ENCODE measurements at places on chromosomes 12 and 14.

DNA sequence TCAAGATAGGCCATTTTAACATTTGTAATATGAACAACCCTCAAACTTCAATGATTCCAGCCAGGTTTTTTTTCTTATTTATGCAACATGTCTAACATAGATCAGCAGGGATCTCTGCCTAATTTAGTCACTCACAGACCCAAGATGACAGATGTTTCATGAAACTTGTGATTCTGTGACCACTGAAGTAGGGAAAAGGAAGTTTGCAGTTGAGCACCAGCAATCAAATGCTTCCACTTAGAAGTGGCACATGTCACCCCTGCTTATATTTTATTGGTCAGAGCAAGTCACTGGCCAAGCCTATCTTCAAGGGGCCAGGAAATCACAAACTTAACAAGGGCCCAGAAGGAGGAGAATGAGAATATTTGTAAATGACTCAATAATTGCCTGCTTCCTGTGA, 150.6 kb downstream of the BCAT1 start:
- H3K36me3 ChIP-seq: no peaks in the 10 kb centered on the region
- no peak overlapping the region for H3K4me3 ChIP-seq
- H3K27me3 ChIP-seq: no peaks in the 10 kb centered on the region
- H3K27ac ChIP-seq: no peak overlapping the region

DNA sequence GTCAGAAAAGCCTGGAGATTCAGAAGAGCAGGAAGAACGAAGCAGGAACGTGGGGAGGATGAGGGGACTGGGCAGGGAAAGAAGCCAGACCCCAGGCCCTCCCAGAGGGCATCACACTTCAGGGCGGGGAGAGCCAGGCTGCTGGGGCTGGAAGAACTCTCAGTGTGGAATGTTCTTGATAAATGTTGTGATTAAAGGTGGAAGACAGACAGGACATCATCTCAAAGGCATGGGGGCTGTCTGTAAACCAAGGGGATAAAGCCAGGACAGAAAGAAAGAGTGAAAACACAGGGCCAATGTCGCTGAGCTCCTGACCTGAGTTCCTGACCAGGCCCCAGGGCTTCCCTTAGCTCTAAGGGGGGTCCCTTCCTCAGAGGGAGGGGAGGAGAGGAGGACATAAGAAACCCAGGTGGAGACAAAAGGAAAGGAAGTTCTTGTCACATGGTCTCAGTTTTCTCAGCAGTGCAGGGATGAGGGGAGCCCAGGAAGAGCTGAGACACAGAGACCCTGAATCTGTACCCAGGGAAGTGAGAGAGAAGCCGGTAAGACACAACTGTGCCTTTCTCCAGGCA, 56.3 kb downstream of the SETD3 start:
- no peaks in the 10 kb centered on the region for H3K4me1 ChIP-seq
- H3K4me3 ChIP-seq: no peak overlapping the region
- no peaks in the 10 kb centered on the region for H3K27me3 ChIP-seq
- no peak for DNase-seq

DNA sequence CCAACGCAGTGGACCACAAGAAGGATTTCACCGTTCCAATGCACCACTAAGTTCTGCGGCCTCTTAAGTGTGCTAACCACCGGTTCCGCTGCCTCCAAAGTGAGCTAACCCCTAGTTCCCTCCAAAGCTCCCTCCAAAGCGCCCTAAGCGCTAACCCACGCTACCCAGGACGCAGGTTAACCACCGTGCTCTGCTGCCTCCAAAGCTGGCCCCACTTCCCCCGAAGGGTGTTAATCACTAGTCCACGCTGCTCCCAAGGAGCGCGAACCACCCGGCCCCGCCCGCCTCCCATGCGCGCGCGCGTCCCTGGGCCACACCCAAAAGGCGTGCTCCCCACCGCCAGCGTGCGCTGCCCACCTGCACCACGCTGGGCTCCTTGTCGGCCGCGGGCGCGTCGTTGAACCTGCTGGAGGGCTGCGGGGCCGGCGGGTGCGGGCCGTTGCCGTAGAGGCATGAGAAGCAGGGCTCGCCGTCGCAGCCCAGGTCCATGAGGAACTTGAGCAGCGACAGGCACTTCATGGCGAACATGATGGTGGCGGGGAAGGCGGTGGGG, 11.7 kb downstream of the FAM181A start:
- H3K36me3 ChIP-seq: peaks cover 70% of the 10 kb centered on the region
- peaks cover 19% of the 10 kb centered on the region for H3K4me1 ChIP-seq
- no peak for DNase-seq
- H3K27me3 ChIP-seq: no peaks in the 10 kb centered on the region
- no peak overlapping the region for H3K4me3 ChIP-seq

DNA sequence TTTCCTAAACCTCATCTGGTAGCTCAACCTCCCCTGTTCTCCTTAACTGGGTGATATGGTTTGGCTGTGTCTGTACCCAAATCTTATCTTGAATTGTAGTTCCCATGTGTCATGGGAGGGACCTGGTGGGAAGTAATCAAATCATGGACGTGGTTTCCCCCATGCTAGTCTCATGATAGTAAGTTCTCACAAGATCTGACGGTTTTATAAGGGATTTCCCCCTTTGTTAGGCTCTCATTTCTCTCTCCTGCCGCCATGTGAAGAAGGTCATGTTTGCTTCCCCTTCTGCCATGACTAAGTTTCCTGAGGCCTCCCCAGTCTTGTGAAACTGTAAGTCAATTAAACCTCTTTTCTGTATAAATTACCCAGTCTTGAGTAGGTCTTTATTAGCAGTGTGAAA, 19.5 kb downstream of the COX16 start:
- H3K4me3 ChIP-seq: no peak overlapping the region
- no peaks in the 10 kb centered on the region for H3K4me1 ChIP-seq
- H3K27me3 ChIP-seq: no peaks in the 10 kb centered on the region
- peaks cover 36% of the 10 kb centered on the region for H3K36me3 ChIP-seq

DNA sequence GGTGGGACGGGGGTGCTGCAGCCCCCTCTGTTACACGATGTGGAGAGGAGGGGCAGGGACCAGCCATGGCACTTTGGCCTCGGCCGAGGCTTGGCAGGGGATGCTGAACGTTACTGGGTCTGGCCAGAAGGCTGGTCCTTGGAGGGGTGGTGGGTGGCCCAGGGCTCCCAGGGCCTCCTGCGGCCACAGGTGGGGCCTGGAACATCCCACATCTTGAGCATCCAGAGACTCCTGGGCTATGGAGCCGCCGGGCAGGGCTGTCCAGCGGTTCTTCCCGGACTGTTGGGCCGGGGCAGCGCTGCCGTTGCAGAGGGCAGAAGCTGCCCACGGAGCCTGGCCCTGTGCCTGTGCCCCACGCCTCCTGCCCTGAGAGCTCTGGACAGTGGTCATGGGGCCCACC, 15.9 kb downstream of the KIF26A start:
- H3K27me3 ChIP-seq: no peaks in the 10 kb centered on the region
- H3K4me3 ChIP-seq: no peak overlapping the region
- H3K36me3 ChIP-seq: no peaks in the 10 kb centered on the region
- H3K27ac ChIP-seq: no peak overlapping the region
- no peaks in the 10 kb centered on the region for H3K4me1 ChIP-seq
- no peak for DNase-seq

- H3K4me1 ChIP-seq: peaks cover 3% of the 10 kb centered on the region
- no peak for DNase-seq
- no peak overlapping the region for H3K4me3 ChIP-seq
These were observed 362.1 kb downstream of the RAD51B start for GRCh38 chr14:68181519-68182326.

- H3K27ac ChIP-seq: no peak overlapping the region
- no peaks in the 10 kb centered on the region for H3K4me1 ChIP-seq
- H3K4me3 ChIP-seq: no peak overlapping the region
- no peaks in the 10 kb centered on the region for H3K27me3 ChIP-seq
- peaks cover 16% of the 10 kb centered on the region for H3K36me3 ChIP-seq
These were observed 41.6 kb downstream of the EXOC5 start for GRCh38 chr14:57227083-57227482.

- H3K27ac ChIP-seq: no peak overlapping the region
- H3K4me1 ChIP-seq: no peaks in the 10 kb centered on the region
- no peaks in the 10 kb centered on the region for H3K36me3 ChIP-seq
- no peaks in the 10 kb centered on the region for H3K27me3 ChIP-seq
- no peak overlapping the region for H3K4me3 ChIP-seq
- DNase-seq: no peak
These were observed 22.2 kb upstream of the RDH16 start for GRCh38 chr12:56979628-56980027.

GRCh38 chr12:122545855-122546254, 18.8 kb downstream of the KNTC1 start:
- no peak overlapping the region for H3K4me3 ChIP-seq
- no peak for DNase-seq
- H3K4me1 ChIP-seq: no peaks in the 10 kb centered on the region

- no peak overlapping the region for H3K27ac ChIP-seq
- no peaks in the 10 kb centered on the region for H3K36me3 ChIP-seq
- H3K27me3 ChIP-seq: no peaks in the 10 kb centered on the region
- no peak for DNase-seq
These were observed 2.7 kb upstream of the KRT6B start for GRCh38 chr12:52454411-52455201.

DNA sequence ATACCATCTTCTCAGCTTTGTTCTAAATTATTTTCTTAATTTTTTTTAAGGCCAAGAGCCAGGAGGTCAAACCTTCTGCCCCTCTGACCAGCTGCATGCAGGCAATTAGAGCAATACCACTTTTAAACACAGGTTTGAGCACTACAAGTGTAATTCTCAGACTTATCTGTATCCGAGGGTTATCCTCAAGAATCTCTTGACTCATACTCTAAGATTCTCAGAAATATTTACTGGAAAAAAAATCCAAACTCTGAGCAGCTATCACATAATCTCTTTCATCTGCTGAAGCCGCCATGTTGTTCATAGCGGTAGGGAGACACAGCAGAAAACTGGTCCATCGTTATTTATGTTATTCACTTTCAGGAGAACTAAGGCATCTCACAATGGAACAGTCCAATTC, 27.4 kb upstream of the PTHLH start:
- no peaks in the 10 kb centered on the region for H3K4me1 ChIP-seq
- DNase-seq: no peak
- no peak overlapping the region for H3K27ac ChIP-seq
- H3K4me3 ChIP-seq: no peak overlapping the region
- H3K36me3 ChIP-seq: no peaks in the 10 kb centered on the region

DNA sequence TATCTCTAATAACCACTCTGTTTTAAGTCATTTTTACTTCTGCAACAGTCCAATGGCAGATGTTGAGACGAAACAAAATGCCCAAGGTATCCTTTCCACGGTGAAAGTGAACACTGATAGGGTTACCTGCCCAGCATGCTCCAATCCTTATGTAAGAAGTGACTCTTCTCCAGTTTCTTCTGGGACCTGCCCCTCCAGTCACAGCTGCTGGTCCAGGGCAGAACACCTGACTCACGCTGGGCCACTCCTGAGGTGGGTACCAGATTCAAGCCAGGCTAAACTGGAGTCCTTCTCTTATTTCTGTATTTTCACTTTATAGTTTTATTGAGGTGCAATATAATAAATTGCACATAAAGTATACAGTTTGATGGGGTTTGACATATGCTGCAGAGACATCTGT, 16.7 kb downstream of the NT5DC3 start:
- H3K27me3 ChIP-seq: no peaks in the 10 kb centered on the region
- DNase-seq: no peak
- no peaks in the 10 kb centered on the region for H3K36me3 ChIP-seq
- no peak overlapping the region for H3K4me3 ChIP-seq

GRCh38 chr14:82180139-82180538, 646.5 kb upstream of the SEL1L start:
- no peak overlapping the region for H3K4me3 ChIP-seq
- H3K27me3 ChIP-seq: no peaks in the 10 kb centered on the region
- no peaks in the 10 kb centered on the region for H3K36me3 ChIP-seq
- H3K4me1 ChIP-seq: no peaks in the 10 kb centered on the region

GRCh38 chr12:103868215-103868614, 27.2 kb upstream of the NT5DC3 start:
- no peak for DNase-seq
- H3K36me3 ChIP-seq: no peaks in the 10 kb centered on the region
- H3K4me1 ChIP-seq: peaks cover 17% of the 10 kb centered on the region
- H3K27me3 ChIP-seq: no peaks in the 10 kb centered on the region
- H3K27ac ChIP-seq: peak overlapping the region; percentile 67
- no peak overlapping the region for H3K4me3 ChIP-seq

- H3K27me3 ChIP-seq: no peaks in the 10 kb centered on the region
- DNase-seq: no peak
- H3K4me1 ChIP-seq: no peaks in the 10 kb centered on the region
- no peak overlapping the region for H3K27ac ChIP-seq
These were observed 82.3 kb downstream of the KCNMB4 start for GRCh38 chr12:70448371-70448770.

DNA sequence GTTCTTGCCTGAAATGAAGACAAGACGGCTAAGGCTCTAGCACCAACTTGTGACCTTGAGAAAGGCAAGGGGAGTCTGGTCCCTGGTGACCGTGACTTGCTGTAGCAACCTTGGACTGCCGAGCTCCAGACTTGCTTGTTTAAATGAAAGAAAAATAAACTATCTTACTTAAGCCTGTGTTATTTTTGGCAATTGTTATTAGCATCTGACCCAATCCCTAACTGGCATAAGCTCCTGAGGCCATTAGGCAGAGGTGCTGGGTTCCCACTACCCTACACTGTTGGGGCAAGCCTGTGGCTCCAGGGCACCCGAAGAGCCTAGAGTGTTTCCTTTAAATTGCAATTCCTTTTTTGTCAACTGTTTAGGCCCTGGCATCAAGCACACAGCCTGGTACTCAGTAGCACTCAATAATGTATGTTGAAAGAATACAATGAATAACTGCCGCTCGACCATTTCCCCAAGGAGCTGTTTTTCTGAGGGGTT, 106.9 kb upstream of the HIF1A start:
- peaks cover 26% of the 10 kb centered on the region for H3K4me1 ChIP-seq
- H3K27ac ChIP-seq: peak overlapping the region; percentile 85
- H3K36me3 ChIP-seq: no peaks in the 10 kb centered on the region
- H3K4me3 ChIP-seq: no peak overlapping the region
- DNase-seq: no peak

DNA sequence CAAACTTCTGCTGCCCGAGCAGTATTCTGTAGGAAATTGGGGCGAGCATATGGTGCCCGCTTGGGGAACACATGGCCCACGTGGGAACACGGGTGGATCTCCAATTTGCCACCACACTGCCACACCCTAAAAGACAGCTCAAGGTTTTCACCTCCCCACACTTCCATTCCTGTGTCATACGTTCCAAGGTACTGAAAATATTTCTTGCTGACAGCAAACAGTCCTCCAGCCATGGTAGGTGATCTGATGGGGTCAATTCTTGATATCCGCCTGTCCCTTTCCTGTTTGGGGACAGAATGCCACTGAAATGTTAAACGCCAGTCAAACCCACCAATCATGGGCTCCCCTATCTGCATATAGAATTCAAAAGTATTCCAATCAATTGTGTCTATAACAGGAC, 1.2 kb downstream of the GALNT4 start:
- no peaks in the 10 kb centered on the region for H3K36me3 ChIP-seq
- DNase-seq: no peak
- peaks cover 2% of the 10 kb centered on the region for H3K4me1 ChIP-seq
- no peaks in the 10 kb centered on the region for H3K27me3 ChIP-seq
- H3K4me3 ChIP-seq: peak overlapping the region; percentile 77
- no peak overlapping the region for H3K27ac ChIP-seq

- no peak for DNase-seq
- H3K4me1 ChIP-seq: no peaks in the 10 kb centered on the region
- H3K27ac ChIP-seq: no peak overlapping the region
- H3K27me3 ChIP-seq: no peaks in the 10 kb centered on the region
- no peak overlapping the region for H3K4me3 ChIP-seq
These were observed 102.1 kb downstream of the TMEM117 start for GRCh38 chr12:43937947-43938346.

All from ascending aorta (tissue), 2 donors.